ENCODE measurements at places on chromosomes 5 and 9.

DNA sequence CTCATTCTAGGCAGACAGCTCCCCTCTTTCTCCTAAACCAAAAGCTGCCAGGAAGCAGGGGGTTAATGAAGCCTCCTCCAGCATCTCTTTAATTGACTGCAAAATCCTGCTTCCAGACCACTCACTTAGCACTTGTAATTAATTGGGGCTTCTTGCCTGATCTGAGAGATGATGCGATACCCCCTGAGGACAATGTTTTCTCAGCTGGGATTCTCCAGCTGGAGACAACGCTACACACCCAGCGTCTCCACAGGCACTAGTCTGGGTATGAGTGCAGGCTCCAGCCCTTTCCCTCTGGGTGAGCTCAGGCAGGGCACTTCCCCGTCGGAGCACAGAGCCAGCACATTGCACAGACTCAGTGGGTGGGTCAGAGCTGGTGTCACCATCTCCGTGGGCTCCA lies 16.1 kb downstream of the CPLX2 start:
- DNase-seq: no peak

GRCh38 chr9:31486630-31487029 lies 897.8 kb upstream of the ACO1 start:
- no peak for DNase-seq

GRCh38 chr5:91118796-91119195 lies 264.3 kb downstream of the ARRDC3 start:
- DNase-seq: no peak

GRCh38 chr5:160047423-160047822 lies 38.5 kb downstream of the TTC1 start:
- no peak for DNase-seq

DNA sequence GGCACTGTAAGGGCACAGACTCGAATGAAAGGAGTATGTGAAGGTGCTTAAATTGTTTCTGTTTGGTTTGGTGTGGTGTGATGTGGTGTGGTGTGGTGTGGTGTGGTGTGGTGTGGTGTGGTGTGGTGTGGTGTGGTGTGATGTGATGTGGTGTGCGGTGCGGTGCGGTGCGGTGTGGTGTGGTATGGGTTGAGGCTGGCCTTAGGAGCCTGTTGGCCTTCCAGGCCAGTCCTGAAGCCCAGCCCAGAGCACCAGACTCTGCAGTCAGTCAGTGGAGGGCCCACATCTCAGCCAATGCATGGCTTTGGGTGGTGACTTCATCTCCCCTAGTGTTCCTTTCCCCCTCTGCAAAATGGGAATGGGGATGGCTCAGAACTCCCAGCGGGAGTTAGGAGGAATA lies 85.8 kb downstream of the KCNIP1 start:
- no peak for DNase-seq

DNA sequence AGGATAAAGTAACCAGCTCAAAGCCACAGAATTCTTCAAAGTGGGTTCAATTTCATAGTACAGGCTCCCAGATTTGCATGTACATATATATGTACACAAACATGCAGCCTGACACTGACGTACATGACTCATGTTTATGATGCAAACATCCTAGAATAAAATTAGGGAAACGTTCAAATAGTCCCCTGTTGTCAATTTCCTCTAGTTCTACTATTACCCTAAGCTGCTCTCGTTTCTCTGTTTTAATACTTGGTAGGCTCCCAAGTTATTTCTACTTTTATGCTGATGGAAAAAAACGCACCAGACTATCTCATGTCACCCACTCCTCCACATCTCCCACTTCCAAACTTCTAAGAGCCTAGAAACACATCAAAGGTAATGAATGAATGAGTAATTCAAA lies 229.7 kb downstream of the EPB41L4A start:
- no peak for DNase-seq

DNA sequence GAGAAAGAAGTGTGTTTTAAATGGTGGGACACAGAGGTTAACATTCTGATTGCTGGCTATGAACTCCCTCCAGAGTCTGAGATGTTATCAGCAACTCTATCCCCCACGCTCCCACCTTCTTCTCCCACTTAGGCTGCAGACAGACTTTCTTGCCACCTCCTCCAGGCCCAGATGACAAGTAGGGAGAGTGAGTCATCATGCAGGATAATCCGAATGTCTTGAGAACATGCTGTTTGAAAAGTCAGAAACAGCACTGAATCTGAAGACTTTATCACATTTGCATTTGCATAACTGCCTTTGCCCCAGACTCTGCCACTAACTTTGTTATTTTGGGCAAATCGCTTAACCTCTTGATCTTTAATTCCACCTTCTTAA lies 139.8 kb downstream of the ESM1 start:
- no peak for DNase-seq

- DNase-seq: no peak
Observed at GRCh38 chr5:123035360-123035917, 1.1 kb downstream of the PPIC start.

- no peak for DNase-seq
Observed at GRCh38 chr5:84272771-84273516, 111.7 kb downstream of the EDIL3 start.

- no peak for DNase-seq
Observed at GRCh38 chr5:147981074-147981473, 74.7 kb upstream of the C5orf46 start.

- no peak for DNase-seq
Observed at GRCh38 chr9:103003689-103004088, 8.6 kb downstream of the CYLC2 start.

GRCh38 chr5:76717222-76718083 lies 1.5 kb downstream of the F2R start:
- no peak for DNase-seq

DNA sequence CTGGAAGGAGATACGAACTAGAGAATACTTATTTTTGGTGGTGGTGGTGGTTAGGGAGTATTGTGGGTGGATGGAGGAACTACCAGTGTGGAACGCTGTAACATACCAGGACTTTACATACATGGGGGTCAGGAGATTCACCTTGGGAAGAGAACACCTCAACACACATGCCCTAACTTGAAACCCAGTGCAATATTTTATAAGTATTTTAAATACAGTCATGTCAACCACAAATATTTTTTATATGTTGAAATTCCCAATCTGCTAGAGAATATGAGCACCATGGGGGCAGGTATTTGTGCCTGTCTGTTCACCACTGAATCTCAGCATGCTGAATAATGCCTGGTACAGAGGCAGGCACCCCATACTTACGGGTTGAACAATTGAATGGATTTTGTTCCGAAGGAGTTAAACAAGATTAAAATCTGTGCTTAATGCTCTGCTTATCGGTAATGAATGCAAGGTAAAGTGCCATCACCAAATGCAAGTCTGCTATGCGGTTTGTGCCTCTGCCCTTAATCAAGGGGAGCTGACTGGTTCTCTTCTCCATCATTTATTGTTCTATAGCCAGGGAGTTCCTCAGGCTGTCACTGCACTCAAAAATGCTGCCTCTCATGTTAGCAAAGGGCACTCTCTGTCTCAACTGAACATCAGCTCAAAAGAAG lies 65.3 kb downstream of the RASEF start:
- DNase-seq: no peak

DNA sequence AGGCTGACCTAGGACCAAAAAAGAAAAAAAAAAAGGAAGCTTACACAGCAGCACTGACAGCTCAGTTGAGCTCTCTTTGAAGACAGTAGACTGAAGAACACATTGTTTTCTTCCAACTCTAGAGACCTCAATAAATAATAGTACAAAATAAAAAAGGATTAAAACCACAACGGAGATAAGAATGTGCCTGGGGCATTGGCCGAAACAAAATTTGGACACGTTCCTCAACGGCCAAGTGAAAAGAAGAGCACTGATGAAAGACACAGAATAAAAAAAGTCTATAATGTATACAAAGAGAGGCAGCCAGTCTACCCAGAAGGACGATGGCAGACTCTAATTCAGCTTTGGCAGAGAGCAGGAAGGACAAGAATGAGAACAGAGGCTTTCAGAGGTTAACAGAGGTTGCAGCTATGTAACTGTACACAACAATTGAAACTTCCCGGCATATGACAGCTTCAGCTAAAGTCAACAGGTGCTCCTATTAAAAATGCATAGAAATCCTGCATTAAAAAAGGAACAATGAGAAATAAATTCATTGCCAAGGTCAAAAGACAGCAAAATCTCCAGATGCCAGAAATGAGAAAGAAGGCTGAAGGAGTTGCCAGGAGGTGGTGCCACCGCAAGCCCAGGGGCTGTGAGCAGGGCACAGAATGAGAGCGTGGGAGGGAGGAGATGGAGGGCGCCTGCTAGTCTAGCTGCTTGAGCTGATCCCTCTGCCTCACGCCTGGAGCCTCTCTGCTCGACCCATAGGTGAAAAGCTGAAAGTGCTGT lies 113.9 kb downstream of the DCP2 start:
- DNase-seq: no peak

GRCh38 chr5:179694561-179694960 lies 4.2 kb upstream of the CANX start:
- no peak for DNase-seq

DNA sequence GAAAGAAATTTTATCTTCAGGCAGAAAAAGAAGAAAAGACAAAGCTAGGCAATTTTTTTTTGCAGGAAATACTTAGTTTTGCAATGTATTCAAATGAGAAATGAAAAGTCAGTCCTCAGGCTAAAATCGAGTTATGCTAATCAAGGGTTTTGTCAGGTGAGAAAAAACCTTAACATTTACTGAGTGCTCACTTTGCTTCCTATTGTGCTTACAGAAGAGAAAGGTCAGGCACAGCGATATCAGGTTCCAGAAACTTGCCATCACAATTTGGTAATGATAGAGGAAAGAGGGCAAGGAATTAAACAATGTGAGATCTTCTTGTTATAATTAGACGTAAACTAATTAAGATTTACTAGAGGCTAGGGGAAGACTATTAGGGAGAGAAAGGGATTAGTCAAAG lies 431.7 kb upstream of the CTNND2 start:
- DNase-seq: no peak

DNA sequence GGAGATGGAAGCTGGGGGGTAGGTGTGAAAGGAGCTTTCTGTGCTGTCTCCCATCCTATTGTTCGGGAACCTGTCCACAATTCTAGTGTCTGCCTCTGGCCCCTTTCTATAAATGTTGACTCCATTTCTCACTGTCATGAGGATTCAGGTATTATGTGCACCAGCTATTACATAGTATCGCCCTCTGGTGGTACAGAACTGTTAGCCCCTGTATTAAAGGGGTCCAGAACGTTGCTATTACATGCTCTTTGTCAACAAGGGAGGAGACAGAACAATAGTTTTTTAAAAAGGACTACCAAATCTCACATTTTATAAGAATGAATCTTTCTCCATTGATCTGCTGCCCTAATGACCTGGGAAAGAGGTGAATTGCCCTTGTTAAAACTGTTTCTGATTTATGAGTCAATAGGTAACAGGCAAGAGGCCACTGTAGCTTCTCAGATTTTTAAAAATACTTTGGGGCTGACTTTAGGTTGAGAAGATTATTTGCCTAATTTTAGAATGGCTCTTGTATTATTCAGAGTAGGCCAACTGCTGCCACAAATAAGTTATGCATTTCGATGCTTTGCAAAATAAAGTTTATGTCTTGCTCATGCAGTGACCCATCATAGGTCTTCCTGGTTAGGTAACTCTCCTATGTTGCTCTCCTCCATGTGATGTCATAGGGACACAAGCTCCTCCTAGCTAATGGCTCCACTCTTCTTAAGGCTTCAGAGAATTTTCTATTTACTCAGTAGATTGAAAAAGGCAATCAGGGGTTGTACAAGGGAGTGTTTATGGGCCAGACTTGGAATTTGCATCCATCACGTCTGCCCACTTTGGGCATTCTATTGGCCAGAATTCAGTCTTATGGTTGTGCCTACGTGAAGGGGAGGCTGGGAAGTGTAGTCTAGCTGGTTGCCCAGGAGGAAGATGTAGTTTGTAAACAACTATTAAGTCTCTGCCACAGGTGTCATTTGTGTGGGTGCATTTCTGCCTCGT lies 20.8 kb downstream of the DCANP1 start:
- no peak for DNase-seq

DNA sequence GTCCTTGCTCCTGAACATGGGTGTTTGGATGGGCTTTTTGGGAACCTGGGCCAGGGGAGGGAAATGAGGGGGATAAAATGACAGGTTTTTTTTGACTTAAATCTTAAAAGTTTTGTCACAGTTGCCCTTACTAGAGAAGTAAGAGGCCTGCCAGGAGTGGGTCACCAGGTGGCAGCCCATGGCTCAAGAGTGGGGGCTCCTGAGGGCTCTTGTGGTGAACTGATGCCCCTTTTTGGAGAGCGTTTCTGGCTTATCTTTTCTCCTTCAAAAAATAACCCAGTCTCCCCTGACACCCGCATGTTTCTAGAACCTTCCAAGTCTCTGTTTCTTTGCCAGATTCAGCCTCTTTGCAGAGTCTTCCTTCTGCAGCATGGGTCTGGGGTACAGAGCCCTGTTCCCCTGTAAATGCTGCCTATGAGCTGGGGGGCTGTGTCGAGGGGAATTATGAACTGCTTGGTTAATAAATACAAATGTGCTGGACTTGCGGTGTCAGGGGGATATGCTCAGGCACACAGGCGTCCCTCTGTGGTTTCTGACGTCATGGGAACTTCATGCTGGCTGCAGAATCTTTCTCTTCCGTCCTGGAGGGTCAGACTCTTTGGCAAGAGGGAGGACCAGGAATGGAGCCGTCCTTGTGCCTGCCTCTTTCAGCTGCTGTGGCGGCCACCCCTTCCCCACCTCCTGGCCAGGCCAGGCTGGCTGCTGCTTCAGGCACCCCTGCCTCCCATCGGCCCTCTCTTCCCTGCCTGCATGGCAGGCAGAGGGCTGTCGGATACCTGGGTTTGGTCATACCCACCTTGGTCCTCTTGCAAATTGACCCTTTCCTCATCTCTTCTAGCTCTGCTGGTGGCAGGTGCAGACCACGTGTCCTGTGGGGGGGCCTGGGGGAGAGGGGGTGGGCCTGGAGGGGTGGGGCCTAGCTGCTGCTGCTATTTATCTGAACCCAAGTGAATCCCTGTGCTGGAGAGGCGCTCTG lies 30.1 kb downstream of the PTPA start:
- no peak for DNase-seq

GRCh38 chr5:168893283-168893682 lies 314.1 kb upstream of the PANK3 start:
- DNase-seq: no peak

DNA sequence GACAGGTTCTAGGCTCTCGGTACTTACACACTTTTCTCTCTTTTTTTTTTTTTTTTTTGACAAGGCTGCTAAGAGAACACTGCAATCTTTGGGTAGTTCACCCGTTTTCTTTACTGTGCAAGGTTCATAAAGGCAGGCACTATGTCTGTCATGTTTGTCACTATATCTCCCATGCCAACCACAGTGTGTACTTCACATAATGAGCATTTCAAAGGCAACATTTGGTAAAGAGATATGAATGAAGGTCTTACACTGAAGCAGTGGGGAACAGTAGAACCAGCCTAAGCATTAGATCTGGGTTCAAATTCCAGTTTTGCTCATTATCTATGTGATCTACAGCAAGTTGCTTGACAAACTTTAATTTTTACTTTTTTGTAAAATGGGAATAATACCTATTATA lies 1.5 kb upstream of the HMGCR start:
- DNase-seq: no peak

GRCh38 chr9:90848866-90849265 lies 47.2 kb downstream of the SYK start:
- no peak for DNase-seq
